ENCODE measurements at places on chromosomes 11 and 22.

DNA sequence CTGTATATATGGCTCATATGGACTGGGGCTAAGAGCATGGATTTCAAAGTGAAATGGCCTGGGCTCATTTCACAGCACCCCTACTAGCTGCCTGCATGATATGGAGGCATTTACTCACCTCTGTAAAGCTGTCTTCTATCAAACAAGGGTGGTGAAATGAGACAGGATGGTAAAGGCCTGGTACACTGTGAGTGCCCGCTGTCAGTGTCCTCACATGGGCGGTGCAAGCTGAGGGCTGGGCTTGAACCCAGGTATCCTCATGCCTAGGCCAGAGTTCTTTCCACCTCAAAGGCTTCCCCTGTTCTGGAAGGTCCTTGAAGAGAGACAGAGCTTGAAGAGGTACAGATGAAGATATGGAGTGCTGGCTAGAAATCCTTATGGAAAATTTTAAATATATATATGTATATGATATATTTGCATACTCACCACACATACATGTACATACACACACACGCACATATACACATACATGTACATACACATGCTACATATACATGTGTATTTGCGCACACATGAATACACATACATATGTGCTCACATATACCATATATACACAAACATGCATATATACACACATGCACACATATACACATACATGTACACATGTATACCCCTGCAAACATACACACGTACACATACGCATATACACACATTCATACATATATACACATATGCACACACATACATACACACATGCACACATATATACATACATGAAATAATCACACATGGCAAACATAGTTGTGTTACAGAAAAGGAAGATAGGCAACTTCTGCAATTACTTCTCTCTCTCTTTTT is 44.7 kb downstream of the MICAL2 start:
- no peak for DNase-seq

- DNase-seq = no peak
These were observed 49.2 kb downstream of the RPL27A start for GRCh38 chr11:8731647-8732323.

DNA sequence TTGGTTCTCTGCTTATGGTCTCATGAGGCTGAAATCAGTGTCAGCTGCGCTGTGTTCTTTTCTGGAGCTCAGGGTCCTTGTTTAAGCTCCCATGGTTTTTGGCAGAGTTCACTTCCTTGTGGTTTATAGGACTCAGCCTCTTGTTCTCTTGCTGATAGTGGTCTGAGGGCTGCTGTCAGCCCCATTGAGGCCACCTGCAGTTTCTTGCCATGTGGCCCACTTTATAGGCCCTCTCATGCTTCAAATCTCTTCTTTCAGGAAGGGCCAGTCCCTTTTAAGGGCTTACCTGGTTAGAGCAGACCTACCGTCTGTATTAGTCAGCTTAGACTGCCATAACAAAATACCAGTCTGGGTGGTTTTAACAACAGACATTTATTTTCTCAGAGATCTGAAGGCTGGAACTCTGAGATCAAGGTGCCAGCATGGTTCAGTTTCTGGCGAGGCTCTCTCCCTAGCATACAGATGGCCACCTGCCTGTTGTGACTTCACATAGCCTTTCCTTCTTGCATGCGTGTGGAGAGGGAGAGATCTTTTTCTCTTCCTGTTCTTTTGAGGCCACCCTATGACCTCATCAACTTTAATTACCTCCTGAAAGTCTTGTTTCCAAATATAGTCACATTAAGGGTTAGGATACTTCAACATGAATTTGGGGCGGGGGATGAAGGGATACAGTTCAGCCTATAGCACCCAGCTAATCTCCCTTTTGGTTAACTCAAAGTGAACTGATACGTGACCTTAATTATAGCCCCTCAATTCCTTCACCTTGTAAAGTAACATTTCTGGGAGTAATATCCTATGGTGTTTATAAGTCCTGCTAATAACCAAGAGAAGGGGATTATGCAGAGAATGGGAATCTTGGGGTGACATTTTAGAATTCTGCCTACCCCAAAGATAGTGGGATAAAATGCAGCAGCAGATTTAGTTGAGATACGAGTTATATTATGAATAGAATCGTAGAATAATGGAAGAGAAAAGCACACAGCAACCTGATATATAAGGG is 131.8 kb downstream of the UVRAG start:
- DNase-seq = peak; percentile 89

GRCh38 chr22:20573833-20574615 is 66.6 kb downstream of the MED15 start:
- DNase-seq = no peak
